Left forelimb (tissue), 1 donor: ENCODE measurements at places on chromosomes 16 and 17.

GRCh38 chr17:60390186-60390585 is 1.7 kb downstream of the USP32 start:
- DNase-seq, result no peak

- no peak for DNase-seq
Observed at GRCh38 chr17:17167986-17168385, 38.1 kb downstream of the PLD6 start.

DNA sequence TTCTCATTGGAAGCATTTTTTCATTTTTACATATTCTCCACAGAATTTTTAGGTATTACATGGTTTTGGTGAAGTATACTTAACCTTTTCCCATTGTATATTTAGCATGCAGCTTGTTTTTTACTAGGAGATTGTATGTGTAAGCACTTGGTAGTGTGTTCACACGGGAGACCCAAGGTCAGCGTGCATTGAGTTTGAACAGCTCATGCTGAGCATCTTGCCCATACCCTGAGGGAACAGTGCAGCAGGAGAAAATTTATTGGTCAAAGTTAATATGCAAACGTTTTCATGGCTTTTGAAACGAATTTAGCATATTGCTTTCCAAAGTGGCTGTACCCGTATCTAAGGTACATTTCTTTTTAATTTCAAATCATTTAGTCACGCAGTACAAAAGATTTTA is 168.7 kb downstream of the MRTFB start:
- DNase-seq, result no peak

DNA sequence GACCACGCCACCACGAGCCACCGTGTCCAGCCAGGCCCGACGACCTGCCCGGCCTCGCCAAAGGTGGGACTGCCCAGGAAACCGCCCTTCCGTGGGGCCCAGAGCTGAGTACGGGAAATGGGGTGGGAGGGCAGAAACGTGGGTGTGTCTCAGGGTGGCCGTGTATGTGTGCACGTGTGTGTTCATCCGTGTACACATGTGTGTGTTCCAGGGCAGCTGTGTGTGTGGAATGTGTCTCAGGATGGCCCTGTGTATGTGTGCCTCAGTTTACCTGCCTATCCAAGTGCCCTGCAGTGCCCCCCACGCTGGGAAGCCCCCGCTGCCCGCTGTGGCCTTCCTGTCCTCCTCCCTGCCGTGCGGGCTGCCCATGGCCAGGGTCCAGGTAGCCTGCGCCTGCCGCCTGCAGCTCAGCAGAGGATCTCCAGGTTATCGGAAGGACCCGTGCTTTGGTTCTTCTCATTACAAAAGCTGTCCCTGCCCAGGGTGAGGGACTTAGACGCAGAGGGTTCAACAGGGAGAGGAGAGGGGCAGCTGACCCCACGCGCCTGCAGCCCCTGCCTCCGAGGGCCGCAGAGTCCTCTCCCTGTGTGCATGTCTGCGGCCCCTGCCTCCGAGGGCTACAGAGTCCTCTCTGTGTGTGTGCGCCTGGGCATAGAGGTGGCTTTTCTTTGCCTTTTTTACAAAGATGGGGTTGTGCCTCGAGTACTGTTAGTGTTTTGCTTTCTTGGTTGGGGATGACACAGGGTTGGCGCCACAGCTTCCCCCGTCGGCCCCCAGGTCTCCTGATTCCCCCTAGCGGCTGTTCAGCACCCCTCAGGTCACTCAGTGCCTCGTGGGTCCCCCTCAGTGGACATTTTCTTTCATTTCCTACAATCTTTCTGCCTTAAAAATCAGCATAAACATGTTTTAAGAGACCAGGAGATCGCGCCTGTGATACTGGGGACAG is 23.6 kb downstream of the ZNF469 start:
- DNase-seq, result no peak

DNA sequence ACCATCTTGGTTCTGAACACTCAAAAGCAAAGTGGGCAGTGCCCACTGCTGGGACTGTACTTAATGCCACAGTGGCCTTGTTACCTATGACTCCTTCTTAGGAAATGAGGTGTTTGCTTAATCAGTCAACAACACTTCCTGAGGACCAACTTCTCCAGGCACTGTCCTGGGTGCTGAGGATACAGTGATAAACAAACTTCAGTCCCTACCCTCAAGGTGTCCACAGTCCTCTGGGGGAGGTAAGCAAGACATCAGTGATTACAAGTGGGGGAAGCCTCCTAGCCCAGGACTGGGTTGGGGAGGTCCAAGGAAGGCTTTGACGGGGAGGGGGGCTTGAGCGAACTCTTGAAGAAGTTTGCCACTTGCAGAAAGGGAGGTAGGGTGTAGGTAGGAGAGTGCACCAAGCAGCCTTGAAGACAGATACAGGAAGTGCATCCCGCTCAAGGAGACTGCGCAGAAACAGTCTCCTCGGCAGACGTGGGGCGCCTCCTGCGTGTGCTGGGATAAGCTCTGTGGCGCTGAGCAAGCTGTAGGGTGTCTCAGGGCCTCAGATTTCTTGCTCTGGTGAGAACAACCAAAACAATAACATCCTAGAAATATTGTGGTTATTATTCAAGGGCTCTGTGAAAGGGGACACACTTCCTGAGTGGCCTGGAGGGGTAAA is 2.6 kb upstream of the ABCC3 start:
- no peak for DNase-seq
